Naive B cell (primary cell): ENCODE measurements at places on chromosomes 5 and 9. TPM values are rescaled to one million over a fixed set of nuclear protein-coding genes. Genes with fewer than 3 reads are reported as not detected.

The GFI1B gene
- 1.4 TPM for polyA plus RNA-seq

The PFN3 gene
- polyA plus RNA-seq: not detected

- no peak for DNase-seq
Observed at GRCh38 chr5:22372376-22372775, 480.8 kb downstream of the CDH12 start.

GRCh38 chr5:154620411-154620810, 134.8 kb upstream of the LARP1 start:
- DNase-seq: no peak

GRCh38 chr9:127973169-127974000, 7.4 kb downstream of the EEIG1 start:
- DNase-seq: no peak

GRCh38 chr5:43652537-43653302, 49.7 kb downstream of the NNT start:
- DNase-seq: no peak

DNA sequence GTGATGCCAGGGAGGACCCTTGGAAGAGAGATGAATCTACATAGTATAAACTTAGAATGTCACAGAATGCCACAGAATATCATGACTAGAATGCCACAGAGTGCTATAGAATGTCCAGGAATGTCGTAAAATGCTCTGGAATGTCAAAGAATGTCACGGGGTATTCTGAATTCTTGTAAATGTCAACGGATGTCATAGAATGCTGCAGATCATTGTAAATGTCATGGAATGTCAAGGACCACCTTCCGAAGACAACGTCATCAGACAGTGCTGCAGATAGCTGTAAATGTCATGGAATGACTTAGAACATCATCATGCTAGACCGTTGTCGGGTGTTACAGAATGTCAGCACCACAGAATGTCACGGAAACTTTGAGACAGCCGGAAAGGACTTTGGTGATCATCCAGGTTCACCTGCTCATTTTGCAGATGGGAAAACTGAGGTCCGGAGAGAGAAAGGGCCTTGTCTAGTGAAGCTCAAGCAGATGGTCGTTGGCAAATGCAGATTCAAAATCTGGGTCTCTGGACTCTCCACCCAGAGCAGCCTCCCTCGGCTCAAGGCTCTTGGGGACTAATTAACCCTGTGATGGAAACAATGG, 117.1 kb downstream of the LHX2 start:
- no peak for DNase-seq

GRCh38 chr5:13993926-13994325, 49.4 kb upstream of the DNAH5 start:
- no peak for DNase-seq

DNA sequence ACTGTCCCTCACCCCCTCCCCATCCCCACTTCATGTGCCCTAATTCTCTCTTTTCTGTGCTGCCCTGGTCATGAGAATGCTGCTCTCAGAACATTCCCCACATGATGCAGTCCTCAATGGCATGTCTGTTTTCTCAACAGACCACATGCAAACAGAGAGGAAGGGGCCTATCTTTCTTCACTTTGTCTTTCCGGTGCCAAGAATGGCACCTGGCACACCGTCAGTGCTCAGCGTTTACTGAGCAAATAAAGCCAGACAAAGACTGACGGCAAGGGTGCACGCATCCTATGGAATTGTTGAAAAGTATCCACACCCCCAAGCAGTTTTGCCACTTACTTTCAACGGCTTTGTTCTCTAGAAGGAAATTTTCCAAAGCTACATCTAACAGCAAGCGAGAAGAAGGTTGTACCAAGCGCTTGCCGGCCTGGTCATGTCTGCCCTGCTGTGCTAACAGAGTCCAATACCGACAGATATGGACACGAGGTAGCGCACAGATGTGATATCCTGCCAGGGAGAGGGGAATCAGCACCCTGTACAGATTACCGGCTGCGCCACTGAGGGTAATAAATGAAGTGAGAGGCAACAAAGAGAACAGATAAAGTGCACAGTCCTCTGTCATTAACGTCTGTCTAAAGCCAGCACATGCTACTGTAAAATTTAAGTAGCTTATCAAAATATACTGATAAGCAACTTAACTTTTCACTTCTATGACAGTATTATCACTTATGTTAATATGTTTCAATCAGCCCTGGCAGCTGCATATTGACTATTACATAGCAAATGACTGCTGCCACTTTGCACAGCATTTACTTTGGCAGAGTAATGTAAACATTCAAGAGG, 251.7 kb downstream of the DENND1A start:
- no peak for DNase-seq

The PRXL2C gene
- 9.0 TPM for polyA plus RNA-seq

DNA sequence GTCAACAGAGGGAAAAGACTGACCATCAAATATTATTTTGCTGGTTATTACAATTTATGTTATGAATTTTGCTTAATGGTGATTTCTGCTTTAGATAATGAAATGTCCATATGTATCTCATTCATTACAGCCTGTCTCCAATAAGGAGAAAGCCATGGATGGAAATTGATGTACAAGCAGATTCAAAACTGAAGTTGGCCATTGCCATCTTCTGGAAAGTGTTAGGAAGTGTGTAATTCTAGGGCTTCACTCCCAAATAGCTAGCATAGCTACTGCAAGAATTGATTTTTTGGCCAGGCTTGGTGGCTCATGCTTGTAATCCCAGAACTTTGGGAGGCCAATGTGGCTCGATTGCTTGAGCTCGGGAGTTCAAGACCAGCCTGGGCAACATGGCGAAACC, 45.8 kb downstream of the DYNC2I2 start:
- no peak for DNase-seq

DNA sequence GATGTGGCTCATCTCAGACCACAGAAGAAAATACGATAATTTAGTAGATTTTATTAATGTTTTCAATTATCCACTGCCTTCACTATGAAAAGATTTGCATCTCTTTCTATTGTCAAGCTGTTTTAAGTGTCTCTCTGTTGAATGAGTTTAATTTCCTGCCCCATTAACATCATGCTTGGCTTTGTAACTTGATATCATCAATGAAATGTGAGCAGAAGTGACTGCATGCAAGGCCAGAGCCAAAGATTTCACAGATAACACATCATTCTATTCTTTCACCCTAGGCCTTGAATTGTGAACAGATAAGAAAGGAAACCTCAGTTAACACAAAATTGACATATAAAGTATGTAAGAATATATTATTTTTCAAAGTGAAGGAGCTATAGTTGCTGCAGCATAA, 986.4 kb upstream of the CDH18 start:
- DNase-seq: no peak

The GFPT2 gene
- not detected for polyA plus RNA-seq

- DNase-seq: no peak
Observed at GRCh38 chr9:129098328-129098727, 12.3 kb downstream of the CRAT start.

DNA sequence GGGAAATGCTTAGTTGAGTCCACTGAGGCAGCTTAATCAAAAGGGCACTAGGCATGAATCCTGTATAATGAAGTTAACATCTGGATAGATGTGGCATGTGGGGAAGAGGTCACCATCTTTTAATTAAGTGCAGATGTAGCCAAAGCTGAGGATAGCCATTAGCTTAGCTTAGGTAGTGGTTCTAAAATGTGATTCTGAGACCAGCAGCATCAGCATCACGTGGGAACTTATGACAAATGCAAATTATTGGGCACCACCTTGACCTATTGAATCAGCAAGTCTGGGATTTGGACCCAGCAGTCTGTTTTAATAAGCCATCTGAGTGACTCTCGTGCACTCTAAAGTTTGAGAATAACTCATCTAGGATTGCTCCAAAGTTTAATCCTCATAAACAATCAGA, 63.8 kb downstream of the SNCAIP start:
- no peak for DNase-seq

- DNase-seq: no peak
Observed at GRCh38 chr5:160347448-160347847, 23.0 kb downstream of the C1QTNF2 start.

GRCh38 chr9:92931606-92932005, 15.7 kb upstream of the FGD3 start:
- DNase-seq: no peak

GRCh38 chr5:65952259-65952658, 25.9 kb downstream of the ERBIN start:
- DNase-seq: no peak

GRCh38 chr5:126108470-126108869, 314.7 kb upstream of the GRAMD2B start:
- no peak for DNase-seq

- DNase-seq: no peak
Observed at GRCh38 chr5:125659316-125660023, 763.7 kb upstream of the GRAMD2B start.

DNA sequence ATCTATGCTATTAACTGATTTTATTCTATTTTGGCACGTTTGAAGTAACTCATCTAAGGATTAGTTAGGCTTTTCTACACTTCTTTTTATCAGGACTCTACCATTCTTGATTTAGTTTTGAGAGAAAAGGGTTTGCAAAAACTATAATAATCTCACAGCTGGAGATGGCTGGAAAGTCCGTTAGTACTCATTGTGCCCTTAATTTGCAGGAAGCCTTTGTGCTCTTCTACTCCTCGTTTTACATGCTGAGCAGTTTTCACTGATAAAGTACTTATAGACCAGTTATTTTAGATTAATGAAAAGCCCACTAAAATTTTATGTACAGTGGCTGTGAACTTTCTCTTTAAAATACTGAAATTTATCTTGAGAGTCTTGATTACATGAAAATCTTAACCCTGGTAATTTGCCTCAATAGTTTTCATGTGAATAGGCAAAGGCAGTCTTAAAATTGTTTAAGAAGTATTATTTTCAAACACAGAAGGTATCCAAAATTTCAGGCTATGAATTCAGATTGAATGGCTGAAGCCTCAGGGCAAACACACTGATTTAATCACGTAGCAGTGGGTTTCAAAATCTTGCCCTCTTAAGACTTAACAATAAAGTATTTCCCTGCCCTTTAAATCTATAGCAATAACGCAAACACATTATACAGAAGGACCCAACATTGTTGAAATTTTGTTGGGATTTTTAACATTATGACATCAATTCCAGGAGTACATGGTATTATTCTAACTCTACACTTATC, 18.6 kb downstream of the MLLT3 start:
- no peak for DNase-seq

DNA sequence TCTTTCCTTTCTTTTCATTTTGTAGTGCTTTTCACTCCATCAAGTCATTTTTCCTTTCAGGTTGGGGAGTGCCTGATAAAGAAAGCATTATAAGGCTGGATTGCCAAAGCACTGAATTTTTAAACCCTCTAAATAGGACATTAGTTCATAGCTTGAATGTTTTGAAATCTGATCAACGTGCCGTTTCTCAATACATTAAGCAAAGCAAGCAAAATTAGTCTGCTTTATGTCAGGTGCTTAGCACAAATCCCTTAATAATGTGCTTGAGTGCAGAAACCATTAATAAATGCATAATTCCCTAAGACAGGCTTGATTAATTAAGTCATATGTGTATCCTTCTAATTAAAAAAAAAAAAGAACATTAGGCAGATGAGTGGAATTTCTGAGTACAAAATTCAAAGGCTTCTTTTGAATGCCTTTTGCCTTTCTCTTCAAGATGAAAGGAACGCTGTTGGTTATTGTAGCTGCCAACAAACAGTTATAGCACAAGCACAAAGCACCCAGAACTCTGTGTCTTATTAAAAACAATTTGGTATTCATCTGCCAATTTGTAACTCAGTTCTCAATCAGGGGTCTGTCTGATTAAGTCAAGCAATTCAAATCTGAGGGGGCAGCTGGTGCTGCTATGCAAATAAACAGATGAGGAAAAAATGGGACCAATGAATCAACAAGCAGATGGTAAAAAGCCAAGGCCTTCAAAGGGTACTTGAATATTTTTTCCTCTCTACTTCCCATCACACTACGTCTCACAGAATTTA, 233.7 kb downstream of the TLE1 start:
- no peak for DNase-seq

The KLF9 gene
- polyA plus RNA-seq: 5.9 TPM

DNA sequence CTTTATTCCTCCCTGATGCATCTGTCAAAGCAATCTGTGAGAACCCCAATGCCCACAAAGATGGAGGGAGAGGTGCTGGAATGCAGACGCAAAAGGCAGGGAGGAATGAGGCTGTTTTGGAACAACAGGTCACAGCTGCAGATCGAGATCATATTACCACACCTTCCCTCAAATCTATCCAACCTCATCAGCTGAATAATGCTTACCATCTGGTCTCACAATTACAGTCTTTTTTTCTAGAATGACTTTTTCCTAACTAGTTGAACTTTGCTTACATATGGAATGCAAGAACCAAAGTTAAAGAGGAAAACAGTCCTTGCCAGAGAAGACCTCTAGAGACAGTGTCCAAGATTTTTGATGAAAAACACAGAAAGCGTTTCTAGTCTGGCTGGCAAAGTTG, 158.1 kb downstream of the LPAR1 start:
- DNase-seq: no peak

GRCh38 chr9:13737885-13738284, 458.4 kb upstream of the MPDZ start:
- no peak for DNase-seq

DNA sequence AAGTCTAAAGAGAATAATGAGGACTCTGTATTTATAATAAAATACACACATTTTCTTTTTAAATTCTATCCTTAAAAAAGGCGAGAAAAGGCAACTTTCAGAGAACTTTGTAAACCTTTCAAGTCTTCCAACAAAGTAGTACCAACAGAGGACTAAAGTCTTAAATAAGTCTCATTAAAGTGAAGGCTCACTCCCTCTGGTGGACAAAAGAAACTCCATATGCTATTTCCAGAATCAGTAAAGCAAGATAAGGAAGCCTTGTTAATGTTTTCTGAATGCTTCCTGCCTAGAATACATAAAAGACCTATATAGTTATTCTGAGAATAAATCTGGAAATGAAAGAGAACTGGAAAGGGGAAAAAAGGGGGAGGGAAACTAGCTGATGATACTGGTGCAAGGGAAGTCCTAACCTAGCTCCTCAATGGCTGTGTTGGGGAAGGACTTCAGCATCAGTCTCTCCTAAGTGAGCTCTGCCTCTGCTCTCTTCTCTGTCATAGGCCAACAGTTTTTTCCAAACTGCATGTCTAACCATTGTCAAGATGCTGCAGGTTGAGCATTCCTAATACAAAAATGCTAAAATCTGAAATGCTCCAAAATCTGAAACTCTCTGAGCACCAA, 7.2 kb downstream of the HMGCS1 start:
- DNase-seq: peak; percentile 41

The OR5C1 gene
- polyA plus RNA-seq: not detected
